ENCODE measurements at places on chromosomes 12 and 14.

DNA sequence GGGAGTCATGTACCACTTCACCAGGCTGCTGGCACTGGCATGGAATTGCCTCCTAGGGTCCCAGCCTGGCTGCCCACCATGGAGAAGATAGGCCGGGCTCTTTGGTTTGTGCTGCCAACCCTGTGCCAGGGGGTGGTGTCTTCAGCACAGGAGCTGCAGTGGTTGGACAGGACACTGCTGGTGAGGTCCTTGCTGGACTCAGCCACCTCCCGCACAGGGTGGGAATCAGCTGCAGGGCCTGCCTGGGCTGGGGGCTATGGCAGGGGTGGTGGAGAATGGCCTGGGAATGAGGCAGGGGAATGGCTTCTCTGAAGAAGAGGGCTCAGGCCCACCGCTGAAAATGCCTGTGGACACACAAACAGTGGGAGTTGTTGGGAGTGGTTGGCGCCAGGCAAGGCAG lies 70.6 kb upstream of the CAPRIN2 start:
- H3K27me3 ChIP-seq, result peaks cover 12% of the 10 kb centered on the region
- no peak for DNase-seq
- H3K4me1 ChIP-seq, result peaks cover 11% of the 10 kb centered on the region

GRCh38 chr14:100056964-100057795 lies 8.0 kb upstream of the EVL start:
- H3K27me3 ChIP-seq, result no peaks in the 10 kb centered on the region
- H3K27ac ChIP-seq, result peak overlapping the region; percentile 32
- H3K4me3 ChIP-seq, result no peak overlapping the region
- peak; percentile 67 for DNase-seq

DNA sequence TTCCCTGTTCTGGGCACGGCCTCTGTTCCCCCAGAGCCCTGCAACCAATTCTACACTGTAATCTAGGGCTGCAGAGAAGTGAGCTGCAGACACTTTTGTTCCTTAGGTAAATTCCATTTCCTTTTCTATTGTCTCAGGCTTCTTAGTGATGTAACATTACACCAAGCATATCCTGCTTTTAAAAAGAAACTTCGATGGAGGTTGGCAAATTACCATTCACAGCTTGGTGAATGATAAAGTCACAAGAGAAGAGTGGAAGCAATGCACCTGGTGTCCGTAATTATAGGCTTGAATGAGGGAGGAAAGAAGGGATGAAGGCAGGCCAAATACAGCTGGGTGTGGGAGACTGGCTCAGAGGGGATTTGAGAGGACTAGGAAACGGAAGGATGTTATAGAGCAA lies 68.6 kb downstream of the PPM1A start:
- DNase-seq, result no peak
- H3K27me3 ChIP-seq, result peaks cover 24% of the 10 kb centered on the region
- no peaks in the 10 kb centered on the region for H3K4me1 ChIP-seq
- H3K36me3 ChIP-seq, result no peaks in the 10 kb centered on the region
- H3K27ac ChIP-seq, result no peak overlapping the region

DNA sequence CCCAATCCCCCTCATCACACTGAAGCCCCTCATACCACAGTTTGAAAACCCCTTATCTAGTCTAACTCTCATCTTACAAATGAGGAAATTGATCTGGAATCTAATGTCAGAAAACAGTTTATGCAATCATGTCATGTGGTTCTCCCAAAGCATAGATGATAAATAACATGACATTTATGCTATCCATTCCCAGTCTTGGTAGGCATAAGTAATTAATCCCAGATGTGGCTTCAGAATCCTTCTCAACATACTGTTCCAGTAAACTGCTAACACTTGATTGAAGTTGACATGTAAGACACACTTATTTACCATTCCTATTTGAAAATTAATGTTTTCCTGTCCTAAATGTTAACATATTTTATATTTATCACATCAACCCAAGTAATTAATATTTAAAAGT lies 168.7 kb downstream of the GALC start:
- H3K36me3 ChIP-seq, result no peaks in the 10 kb centered on the region
- H3K4me3 ChIP-seq, result no peak overlapping the region
- no peak for DNase-seq
- H3K4me1 ChIP-seq, result no peaks in the 10 kb centered on the region
- H3K27ac ChIP-seq, result no peak overlapping the region

- no peak overlapping the region for H3K4me3 ChIP-seq
- no peak for DNase-seq
- no peak overlapping the region for H3K27ac ChIP-seq
- H3K36me3 ChIP-seq, result no peaks in the 10 kb centered on the region
- no peaks in the 10 kb centered on the region for H3K27me3 ChIP-seq
Observed at GRCh38 chr14:38280081-38280480, 24.2 kb upstream of the CLEC14A start.

- H3K4me1 ChIP-seq, result no peaks in the 10 kb centered on the region
- no peak for DNase-seq
- no peaks in the 10 kb centered on the region for H3K36me3 ChIP-seq
Observed at GRCh38 chr12:130419116-130419515, 81.4 kb downstream of the PIWIL1 start.

DNA sequence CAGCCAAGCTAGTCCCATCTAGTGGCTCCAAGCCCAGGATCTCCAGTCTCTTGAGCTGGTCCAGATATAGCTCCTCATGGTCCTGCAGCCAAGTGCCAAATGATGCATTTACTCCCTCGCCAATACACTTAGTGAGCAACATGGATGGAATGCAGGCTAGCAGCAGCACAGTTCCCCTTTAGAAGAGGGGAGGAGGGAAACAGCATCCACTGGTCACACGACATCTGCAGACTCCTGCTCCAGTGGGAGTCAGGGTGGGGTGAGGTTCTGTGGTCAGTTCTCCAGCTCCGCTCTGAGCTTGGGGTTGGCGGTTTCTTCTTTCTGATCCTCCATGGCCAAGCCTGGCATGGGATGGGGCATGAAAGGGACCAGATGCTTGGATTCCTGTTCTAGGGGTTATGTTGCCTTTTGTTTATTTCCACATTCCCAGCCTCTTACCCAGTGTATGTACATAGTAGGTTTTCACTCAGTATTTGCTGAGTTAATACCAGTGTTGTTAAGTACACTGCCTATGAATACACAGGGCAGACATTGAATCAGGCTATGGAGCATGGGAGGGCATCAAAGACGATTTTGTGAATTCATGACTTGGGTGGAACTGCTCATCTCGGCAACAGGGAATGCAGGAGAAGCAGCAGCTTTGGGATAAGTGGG lies 57.3 kb downstream of the GALNT16 start:
- no peaks in the 10 kb centered on the region for H3K36me3 ChIP-seq
- peak overlapping the region; percentile 6 for H3K4me3 ChIP-seq
- peaks cover 13% of the 10 kb centered on the region for H3K4me1 ChIP-seq
- DNase-seq, result peak; percentile 99

GRCh38 chr12:102234599-102234998 lies 37.0 kb upstream of the PMCH start:
- H3K36me3 ChIP-seq, result no peaks in the 10 kb centered on the region
- H3K4me3 ChIP-seq, result no peak overlapping the region
- no peaks in the 10 kb centered on the region for H3K27me3 ChIP-seq
